ENCODE measurements at places on chromosomes 2 and 18.

DNA sequence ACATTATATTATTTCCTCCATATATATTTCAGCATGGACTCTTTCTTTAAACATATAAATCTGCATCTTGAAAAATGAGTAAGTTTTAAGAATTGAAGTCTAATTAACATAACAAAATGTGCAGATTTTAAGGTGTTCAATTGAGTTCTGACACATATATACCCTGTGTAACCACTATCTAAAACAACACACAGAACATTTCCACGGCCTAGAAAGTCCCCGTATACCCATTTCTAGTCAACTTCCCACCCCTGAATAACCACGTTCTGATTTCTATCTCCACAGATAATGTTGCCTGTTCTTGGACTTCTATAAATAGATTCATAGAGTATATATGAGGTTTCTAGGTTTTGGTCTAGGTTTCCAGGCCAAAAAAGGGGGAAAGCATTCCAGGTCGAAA lies 87.5 kb downstream of the AAK1 start:
- DNase-seq = no peak

DNA sequence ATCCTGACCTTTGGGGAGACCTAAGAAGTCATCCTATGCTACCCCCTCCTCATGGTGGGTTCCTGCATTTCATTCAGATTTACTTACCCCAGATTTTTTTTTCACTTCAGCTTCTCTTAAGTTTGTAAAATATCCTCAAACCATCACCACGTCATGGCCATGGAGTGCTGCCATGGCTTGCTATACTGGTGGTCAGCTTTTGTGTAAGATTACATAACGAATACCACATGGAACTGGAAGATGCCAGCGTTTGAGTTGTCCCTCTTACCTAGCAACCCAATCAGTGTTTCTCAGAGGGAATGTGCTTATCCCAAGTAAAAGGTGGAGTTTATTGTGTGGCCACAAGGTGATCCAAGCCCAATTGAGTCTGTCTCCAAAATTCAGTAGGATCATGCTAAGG lies 148.6 kb upstream of the ALPP start:
- peak; percentile 7 for DNase-seq

DNA sequence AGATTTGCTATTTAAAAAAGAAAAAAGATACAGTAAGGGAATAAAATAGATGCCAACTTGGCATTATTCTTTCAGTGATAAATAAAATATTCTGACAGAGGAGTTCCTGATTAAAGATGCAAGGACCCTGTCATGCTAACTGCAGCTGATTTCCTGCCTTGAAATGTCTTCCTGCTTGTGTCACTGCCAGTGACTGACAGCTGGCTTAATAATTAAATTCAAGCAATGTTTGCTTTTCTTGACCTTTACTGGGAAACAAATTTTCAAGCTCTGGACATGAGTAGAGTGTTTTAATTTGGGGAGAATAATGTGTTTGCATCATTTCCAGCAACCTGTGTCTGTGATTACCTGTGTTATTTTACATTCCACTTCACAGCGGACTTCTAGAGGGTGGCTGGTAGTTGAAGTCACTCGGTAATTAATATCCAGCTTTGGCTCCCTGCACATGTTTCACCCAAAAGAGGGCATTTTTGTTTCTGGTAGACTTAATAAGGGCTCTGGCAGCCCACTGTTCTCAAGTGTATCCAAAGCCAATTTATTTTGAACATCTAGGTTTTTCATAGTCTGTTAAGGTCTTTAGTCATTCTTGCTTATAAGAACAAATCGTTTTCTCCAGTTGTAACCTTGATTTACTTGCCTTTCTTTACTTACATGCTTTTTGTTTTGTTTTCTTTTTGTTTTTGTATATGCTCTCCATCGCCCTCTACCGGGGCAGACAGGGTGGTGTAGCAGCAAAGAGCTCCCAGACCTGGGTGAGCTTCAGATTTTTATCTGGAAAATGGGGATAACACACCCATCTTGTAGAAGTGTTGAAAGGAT lies 48.5 kb upstream of the PROKR1 start:
- peak; percentile 29 for DNase-seq

GRCh38 chr2:113149553-113150257 lies 22.3 kb downstream of the IL1RN start:
- no peak for DNase-seq

DNA sequence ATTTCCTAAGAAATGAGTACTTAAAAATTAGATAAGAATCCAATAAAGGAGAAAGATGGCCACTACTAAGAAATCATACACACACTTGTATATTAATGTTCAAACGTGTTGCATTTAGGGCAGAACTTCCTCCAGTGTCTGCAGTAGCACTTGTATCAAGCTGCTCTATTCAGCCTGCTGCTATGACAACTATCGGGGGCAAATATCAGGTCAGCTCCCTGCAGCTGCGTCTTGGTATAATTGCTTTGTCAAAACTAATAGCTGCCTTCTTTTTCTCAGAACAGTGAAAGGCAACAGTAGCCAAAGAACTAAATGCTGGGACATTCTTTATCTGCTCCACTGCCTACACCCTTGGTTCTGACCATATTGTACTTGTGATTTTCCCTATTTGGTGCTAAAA lies 300.7 kb downstream of the NOL4 start:
- no peak for DNase-seq

DNA sequence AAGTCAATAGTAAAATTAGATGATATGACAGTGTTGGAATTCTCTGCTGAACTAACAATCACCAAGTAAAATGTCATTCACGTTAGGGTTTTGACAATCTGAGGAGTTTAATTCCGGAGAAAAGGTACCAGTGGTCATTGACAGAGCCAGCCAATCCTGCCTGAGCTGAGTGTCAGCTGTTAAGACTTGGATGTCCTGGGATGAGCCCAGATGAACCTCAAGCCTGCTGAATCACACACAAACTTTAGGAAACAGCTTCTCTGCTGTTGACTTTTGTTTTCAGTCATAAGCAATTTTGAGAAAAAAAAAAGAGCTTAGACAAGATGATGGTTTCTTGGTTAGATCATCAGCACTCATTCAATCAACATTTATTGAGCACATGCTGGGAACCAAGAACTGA lies 600.0 kb upstream of the SLC39A10 start:
- no peak for DNase-seq

GRCh38 chr2:128292599-128293425 lies 25.9 kb downstream of the HS6ST1 start:
- DNase-seq = no peak

- no peak for DNase-seq
Measured at GRCh38 chr18:12963069-12963468, 15.3 kb downstream of the SEH1L start.

GRCh38 chr2:584863-585823 lies 92.1 kb downstream of the TMEM18 start:
- DNase-seq = no peak

DNA sequence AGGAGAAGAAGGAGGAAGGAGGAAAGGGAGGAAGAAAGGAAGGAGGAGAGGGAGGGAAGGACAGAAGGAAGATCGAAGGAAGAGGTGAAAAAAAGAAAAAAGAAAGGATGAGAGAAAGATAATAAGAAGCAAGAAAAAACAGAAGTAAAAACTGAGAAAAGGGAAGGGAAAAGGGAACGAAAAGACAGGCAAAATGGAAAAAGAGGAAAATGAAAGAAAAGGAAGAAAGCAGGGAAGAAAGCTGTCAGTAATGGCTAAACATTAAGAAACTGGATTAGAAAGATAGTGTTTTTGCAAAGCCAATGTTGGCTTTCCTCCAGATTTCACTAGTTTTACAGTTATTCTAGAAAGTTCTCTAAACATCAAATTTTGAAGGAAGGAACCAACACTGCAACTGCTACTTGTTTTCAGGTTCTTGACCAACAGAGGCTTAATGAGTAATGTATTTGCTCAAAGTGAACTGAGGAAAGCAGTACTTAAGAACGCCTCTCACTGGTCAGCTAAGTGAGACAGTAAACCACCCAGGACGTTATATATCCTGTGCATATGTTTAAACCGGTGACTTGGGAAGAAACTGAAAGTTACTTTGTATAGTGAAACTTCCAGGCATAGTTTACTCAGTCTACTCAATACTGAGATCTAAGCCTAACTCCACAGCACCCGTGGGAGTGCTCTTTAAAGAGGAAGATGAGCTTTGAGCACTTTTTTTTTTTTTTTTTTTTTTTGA lies 286.2 kb upstream of the TRIB2 start:
- DNase-seq = no peak

DNA sequence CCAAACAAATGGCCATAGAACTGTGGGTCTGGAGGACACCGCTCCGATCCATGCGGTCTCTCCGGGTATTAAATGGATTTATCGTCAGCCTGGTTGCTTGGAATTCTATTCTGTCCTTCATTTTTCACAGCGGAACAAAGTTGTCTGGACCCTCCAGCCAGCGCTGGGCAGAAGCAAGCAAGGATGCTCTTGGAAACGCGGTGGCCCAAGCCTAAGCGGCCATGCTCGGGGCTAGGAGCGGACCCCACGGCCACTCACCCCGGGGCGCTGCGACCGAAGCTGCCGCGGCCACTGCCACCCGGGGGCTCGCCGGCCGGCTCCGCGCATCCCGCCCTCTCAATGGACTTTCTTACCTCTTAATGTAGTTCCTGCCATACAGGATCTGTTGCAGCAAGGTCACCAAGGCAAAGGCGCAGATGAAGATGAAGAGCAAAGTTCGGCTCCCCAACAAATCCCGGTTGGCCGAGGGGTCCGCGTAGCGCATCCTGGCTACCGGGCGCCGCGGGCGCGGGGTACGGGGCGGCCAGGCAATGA lies 761 bp downstream of the ST8SIA5 start:
- DNase-seq = no peak

GRCh38 chr2:160384791-160385190 lies 108.8 kb downstream of the RBMS1 start:
- no peak for DNase-seq

- no peak for DNase-seq
Measured at GRCh38 chr2:82198809-82199492, 1894.4 kb upstream of the LRRTM1 start.

DNA sequence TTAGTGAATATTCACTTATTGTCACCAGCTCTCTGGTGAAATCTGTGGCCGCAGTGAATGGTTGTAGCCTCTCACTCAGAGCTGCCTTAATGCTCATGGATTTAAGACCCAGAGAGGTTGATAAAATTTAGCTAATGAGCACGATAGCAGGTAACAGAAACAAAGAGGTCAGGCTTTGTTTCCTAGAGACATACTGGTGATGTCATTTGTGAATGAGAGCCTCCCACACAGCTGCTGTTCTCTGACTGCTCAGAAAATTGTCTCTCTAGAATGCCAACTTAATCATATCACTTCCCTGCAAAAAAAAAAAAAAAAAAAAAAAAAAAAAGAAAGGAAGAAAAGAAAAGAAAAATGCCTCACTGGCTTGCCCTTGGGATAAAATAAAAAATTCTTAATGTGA lies 411.7 kb upstream of the MYT1L start:
- no peak for DNase-seq

DNA sequence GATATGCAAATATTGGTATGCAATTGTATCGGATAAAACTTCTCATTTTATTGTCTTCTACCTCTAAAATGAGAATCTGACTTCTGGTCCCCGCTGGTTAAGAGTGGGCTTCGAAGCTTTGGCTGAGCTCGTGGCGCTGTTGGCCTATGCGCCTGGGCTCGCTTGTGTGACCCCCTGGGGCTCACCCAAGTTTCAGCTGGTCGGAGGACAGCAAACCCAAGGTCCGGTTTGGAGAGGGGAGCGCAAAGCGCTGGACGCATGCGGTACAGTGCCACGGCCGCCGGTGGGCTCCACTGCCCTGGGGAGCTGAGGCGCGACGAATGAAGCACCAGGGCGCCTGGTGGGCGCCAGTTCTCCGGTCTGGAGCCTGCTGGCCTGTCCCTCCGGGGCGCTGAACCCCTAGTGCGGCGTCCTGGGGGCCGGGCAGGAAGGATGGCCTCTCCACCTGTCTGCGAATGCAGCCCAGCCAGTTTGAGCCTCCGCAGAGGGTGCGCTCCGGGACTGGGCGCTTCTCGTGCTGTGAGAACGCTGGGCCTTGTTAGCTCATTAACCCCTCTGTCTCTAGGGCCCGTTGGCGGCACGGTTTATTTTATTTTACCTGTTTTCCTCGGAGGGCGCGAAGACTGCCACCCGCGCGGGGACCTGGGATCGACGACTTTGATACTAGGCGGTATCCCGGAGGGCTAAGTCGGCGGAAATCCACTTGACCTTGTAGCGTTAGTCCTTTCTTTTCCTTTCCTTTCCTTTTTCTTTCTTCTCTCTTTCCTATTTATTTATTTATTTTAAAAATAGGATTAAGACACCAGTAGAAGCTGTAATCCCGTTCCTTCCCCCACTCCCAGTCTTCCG lies 10.4 kb downstream of the MEIS1 start:
- DNase-seq = peak; percentile 65

GRCh38 chr2:232831496-232831895 lies 38.6 kb upstream of the SNORC start:
- DNase-seq = no peak
